Activated T-helper 17 cell treated with anti-CD3 and anti-CD28 coated beads, Interleukin-2, amount 50 U/mL, for 72 hours (primary cell): ENCODE measurements at places on chromosomes 5 and 9.

- H3K36me3 ChIP-seq: peaks cover 31% of the 10 kb centered on the region
- H3K4me1 ChIP-seq: peaks cover 51% of the 10 kb centered on the region
- H3K27me3 ChIP-seq: no peaks in the 10 kb centered on the region
- no peak for ATAC-seq
Measured at GRCh38 chr9:33164138-33164809, 2.9 kb downstream of the B4GALT1 start.

GRCh38 chr5:176400382-176401156, 12.0 kb downstream of the HIGD2A start:
- ATAC-seq: no peak
- no peak overlapping the region for H3K4me3 ChIP-seq
- H3K27me3 ChIP-seq: no peaks in the 10 kb centered on the region
- peak overlapping the region; percentile 25 for H3K27ac ChIP-seq
- H3K36me3 ChIP-seq: peaks cover 7% of the 10 kb centered on the region
- H3K4me1 ChIP-seq: no peaks in the 10 kb centered on the region

- no peaks in the 10 kb centered on the region for H3K36me3 ChIP-seq
- no peak overlapping the region for H3K4me3 ChIP-seq
- H3K4me1 ChIP-seq: no peaks in the 10 kb centered on the region
- ATAC-seq: no peak
- peak overlapping the region; percentile 60 for H3K27ac ChIP-seq
- no peaks in the 10 kb centered on the region for H3K27me3 ChIP-seq
Measured at GRCh38 chr5:177612215-177612673, 12.3 kb downstream of the B4GALT7 start.

DNA sequence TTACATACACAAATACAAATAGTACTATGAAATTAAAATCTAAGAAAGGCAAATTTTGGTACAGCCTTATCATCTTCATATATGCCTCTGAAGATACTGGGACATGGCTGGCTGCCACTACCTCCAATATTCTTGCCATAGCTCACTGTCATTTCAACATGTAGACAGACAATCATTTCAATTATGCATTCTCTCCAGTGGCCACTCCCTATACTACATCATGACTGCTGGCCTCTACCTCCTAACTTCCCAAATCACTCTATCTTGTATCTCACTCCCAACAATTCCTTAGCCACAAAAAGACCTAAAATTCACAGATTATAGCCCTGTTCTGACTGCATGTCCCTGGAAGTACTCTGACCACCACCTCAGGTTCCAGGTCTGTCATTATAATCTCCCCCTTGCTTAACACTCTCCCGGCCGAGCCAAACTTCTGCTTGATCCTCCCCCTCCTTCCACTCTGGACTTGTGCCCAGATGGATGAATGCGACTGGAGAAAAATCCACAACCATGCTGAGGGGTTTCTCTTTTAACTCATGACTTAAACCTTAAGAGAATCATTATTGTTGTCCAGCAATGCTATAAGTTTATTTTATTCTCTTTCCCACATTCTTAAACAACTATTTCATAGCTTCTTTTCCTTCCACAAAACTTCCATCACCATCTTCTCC, 225.3 kb upstream of the TLE4 start:
- H3K36me3 ChIP-seq: no peaks in the 10 kb centered on the region
- ATAC-seq: no peak
- H3K27me3 ChIP-seq: no peaks in the 10 kb centered on the region
- no peak overlapping the region for H3K4me3 ChIP-seq

DNA sequence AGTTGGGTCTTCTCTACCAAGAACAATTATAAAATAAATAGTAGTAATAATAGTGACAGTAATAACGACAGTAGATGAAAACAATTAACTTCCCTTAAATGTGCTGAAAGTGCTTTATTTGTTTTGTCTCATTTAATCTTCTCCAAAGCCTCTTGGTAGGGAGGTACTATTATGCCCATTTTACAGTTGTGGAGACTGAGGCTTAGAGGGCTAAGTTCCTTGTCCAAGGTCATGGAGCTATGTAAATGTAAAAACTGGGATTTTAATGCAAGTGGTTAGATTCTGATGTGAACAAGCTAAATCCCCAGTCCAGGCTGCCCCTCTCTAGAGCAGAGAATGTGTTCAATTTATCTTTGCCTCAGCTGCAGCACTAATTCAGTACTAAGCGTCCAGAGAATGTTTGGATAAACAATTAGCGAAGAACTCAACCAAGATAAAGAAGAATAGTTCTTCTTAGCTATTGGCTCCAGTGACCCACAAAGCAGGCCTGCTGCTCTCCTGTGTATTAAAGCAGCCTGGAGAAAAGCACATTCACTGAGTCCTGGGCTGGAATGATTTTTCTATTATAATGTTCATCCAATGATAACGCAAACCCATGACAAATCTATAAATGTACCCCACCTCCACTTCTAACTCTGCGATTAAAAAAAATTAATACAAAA, 68.8 kb downstream of the NPR3 start:
- H3K4me3 ChIP-seq: no peak overlapping the region
- H3K36me3 ChIP-seq: no peaks in the 10 kb centered on the region
- no peaks in the 10 kb centered on the region for H3K27me3 ChIP-seq

- no peaks in the 10 kb centered on the region for H3K36me3 ChIP-seq
- no peak overlapping the region for H3K27ac ChIP-seq
- no peaks in the 10 kb centered on the region for H3K4me1 ChIP-seq
- H3K4me3 ChIP-seq: no peak overlapping the region
Measured at GRCh38 chr5:82225525-82226172, 52.5 kb downstream of the RPS23 start.

DNA sequence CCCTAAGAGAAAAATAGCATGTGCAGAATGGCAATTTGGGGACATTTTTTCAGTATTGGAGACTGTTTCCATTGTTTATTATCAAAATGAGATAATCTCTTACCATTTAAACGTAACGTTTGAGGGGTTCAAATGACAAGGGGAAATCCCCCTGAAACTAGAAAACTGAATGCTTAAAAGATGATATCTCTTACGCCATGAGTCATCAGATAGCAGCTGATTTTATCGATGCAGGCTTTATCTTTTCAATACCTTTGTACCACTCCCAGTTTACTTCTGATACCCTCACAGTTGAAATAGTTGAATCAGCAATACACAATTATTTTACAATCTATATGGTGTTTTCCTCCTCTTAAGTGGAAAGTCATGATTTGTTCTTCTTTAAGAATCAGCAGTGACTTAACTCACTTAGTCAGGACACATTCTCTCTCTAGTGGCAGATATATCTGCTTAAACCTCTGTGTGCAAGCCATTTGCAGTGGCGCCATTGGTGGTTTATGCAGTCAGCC, 29.2 kb downstream of the OSMR start:
- H3K27me3 ChIP-seq: peaks cover 54% of the 10 kb centered on the region
- no peak overlapping the region for H3K27ac ChIP-seq
- H3K36me3 ChIP-seq: no peaks in the 10 kb centered on the region
- no peaks in the 10 kb centered on the region for H3K4me1 ChIP-seq

DNA sequence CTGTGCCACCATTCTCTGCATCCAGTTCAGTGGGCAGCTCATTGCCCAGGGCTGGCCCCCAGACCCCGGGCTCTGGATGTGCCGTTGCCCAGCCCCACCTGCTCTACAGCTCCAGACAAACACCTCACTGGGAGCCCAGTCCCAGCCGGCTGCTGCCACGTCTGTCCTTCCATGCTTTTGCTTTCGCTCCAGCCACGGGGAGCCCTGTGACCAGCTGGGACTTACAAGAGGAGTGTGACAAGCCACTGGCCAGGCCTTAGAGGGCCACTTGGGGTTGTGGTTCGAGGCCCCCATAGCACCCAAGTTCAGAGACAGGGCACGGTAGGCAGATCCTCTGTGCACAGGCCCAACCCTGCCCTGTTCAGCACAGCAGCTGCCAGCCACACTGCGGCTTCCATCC, 142.0 kb downstream of the ADAMTS2 start:
- no peak overlapping the region for H3K27ac ChIP-seq
- H3K36me3 ChIP-seq: no peaks in the 10 kb centered on the region
- no peaks in the 10 kb centered on the region for H3K27me3 ChIP-seq
- H3K4me1 ChIP-seq: no peaks in the 10 kb centered on the region
- H3K4me3 ChIP-seq: no peak overlapping the region

GRCh38 chr9:129987047-129987446, 55.9 kb downstream of the FNBP1 start:
- peaks cover 100% of the 10 kb centered on the region for H3K36me3 ChIP-seq
- no peaks in the 10 kb centered on the region for H3K27me3 ChIP-seq
- peak overlapping the region; percentile 96 for H3K27ac ChIP-seq
- peak overlapping the region; percentile 80 for H3K4me3 ChIP-seq

- peak overlapping the region; percentile 20 for H3K27ac ChIP-seq
- peak; percentile 57 for ATAC-seq
- H3K36me3 ChIP-seq: no peaks in the 10 kb centered on the region
- H3K4me1 ChIP-seq: peaks cover 11% of the 10 kb centered on the region
Measured at GRCh38 chr5:172830876-172831662, 3.0 kb upstream of the ERGIC1 start.

- H3K4me3 ChIP-seq: no peak overlapping the region
- H3K36me3 ChIP-seq: no peaks in the 10 kb centered on the region
- H3K27me3 ChIP-seq: no peaks in the 10 kb centered on the region
- peak overlapping the region; percentile 12 for H3K27ac ChIP-seq
Measured at GRCh38 chr9:91690540-91691249, 259.3 kb downstream of the ROR2 start.

GRCh38 chr5:132093271-132093670, 19.7 kb downstream of the CSF2 start:
- ATAC-seq: no peak
- no peak overlapping the region for H3K4me3 ChIP-seq
- H3K36me3 ChIP-seq: no peaks in the 10 kb centered on the region
- peak overlapping the region; percentile 81 for H3K27ac ChIP-seq
- no peaks in the 10 kb centered on the region for H3K27me3 ChIP-seq

DNA sequence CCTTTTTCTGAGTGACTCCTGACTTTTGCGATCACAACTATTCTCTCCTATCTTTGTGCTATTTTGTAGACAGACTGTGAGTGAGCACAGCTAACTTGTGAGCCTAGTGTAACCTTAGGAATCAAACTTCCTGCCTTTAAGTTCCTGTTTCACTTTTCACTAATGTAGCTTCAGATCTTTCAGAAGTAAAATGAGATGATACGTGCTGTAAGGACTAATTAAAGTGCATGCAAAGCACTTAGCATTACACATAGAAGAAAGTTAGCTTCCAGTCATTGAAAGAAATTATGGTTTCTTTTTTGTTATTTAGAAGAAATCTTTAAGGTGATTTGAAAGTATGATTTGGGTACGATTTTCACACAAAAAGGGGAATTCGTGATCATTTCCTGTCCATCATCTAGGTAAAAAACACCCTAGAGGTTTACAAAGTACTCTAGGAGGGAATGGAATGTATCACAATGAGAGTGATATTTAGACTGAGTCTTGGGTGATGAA, 122.7 kb downstream of the ST8SIA4 start:
- H3K36me3 ChIP-seq: no peaks in the 10 kb centered on the region
- H3K27me3 ChIP-seq: no peaks in the 10 kb centered on the region
- H3K4me3 ChIP-seq: peak overlapping the region; percentile 78
- ATAC-seq: peak; percentile 86
- H3K27ac ChIP-seq: peak overlapping the region; percentile 89
- peaks cover 31% of the 10 kb centered on the region for H3K4me1 ChIP-seq

GRCh38 chr9:107285286-107285685, 2.2 kb downstream of the RAD23B start:
- peaks cover 36% of the 10 kb centered on the region for H3K36me3 ChIP-seq
- H3K4me3 ChIP-seq: peak overlapping the region; percentile 78
- ATAC-seq: no peak
- H3K27me3 ChIP-seq: peaks cover 3% of the 10 kb centered on the region
- H3K27ac ChIP-seq: peak overlapping the region; percentile 95

DNA sequence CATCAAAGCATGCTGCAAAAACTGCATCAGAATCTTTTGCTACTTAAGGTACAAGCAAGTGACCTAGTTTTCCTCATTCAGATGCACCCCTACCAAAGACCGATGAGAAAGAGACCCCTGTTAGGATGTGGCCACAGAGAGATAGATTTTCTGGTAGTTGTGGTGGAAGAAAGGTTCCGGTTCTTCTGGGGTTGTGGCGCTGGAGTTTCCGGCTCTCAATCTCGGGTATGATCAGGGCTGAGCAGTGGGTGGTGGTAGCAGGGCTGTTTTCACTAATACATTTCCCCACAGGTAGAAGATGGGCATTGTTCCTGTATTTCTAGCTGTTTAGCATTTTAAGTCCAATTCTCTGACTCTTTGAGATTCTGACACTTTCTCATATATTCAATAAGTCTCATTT, 58.4 kb downstream of the PCSK1 start:
- no peaks in the 10 kb centered on the region for H3K36me3 ChIP-seq
- H3K4me3 ChIP-seq: no peak overlapping the region

GRCh38 chr9:23824830-23825591, 1.0 kb downstream of the ELAVL2 start:
- H3K4me3 ChIP-seq: no peak overlapping the region
- H3K36me3 ChIP-seq: no peaks in the 10 kb centered on the region
- no peaks in the 10 kb centered on the region for H3K4me1 ChIP-seq
- no peak overlapping the region for H3K27ac ChIP-seq
- H3K27me3 ChIP-seq: peaks cover 20% of the 10 kb centered on the region

DNA sequence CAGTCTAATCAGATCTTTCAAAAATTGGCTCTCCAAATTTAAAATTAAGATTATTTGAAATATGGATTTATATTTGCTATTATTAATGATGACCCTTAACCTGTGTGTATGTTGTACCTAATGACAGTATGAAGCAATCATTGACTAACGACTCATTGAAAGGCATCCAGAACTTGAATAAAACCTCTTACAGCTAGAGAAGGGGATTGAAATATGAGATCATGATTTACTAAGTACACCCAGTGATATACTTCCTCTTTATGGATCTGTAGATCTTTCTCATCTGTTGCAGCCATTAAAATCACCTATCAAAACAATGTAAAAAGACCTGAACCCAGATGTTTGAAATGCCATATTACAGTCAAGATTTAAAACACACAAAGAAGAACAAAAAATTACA, 126.5 kb downstream of the RPS23 start:
- H3K27me3 ChIP-seq: no peaks in the 10 kb centered on the region
- no peak overlapping the region for H3K27ac ChIP-seq
- no peaks in the 10 kb centered on the region for H3K4me1 ChIP-seq
- ATAC-seq: no peak
- no peak overlapping the region for H3K4me3 ChIP-seq

GRCh38 chr5:150213530-150213929, 23.7 kb downstream of the SLC6A7 start:
- peaks cover 6% of the 10 kb centered on the region for H3K27me3 ChIP-seq
- no peaks in the 10 kb centered on the region for H3K36me3 ChIP-seq
- ATAC-seq: no peak
- no peaks in the 10 kb centered on the region for H3K4me1 ChIP-seq

GRCh38 chr9:12723409-12724028, 30.3 kb downstream of the TYRP1 start:
- no peaks in the 10 kb centered on the region for H3K4me1 ChIP-seq
- no peak for ATAC-seq

DNA sequence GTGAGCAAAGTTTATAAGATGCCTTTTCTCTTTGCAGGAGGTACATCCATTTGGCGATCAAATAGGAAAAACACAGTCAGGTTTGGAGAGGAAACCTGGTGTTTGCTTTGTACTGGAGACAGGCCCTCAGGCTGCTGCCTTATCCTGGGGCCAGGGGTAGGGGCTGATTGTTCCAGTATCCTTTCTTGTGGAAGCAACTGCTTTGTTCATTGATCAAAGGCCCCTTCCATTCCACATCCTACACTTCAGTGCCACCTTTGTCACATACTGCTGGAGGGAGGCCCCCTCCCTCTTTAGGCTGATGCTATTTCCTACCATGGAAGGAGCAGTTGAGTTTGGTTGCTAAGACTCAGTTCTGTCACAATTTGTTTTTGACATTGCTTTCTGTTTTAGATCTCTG, 778.1 kb downstream of the TLR4 start:
- no peak overlapping the region for H3K27ac ChIP-seq
- ATAC-seq: no peak
- H3K36me3 ChIP-seq: no peaks in the 10 kb centered on the region
- H3K4me1 ChIP-seq: no peaks in the 10 kb centered on the region

- no peak overlapping the region for H3K4me3 ChIP-seq
- no peaks in the 10 kb centered on the region for H3K36me3 ChIP-seq
- H3K27me3 ChIP-seq: peaks cover 9% of the 10 kb centered on the region
- H3K4me1 ChIP-seq: no peaks in the 10 kb centered on the region
Measured at GRCh38 chr5:57434227-57434640, 48.4 kb downstream of the ACTBL2 start.
